Ammon's horn (tissue), 1 donor: ENCODE measurements at places on chromosomes 7 and 10.

DNA sequence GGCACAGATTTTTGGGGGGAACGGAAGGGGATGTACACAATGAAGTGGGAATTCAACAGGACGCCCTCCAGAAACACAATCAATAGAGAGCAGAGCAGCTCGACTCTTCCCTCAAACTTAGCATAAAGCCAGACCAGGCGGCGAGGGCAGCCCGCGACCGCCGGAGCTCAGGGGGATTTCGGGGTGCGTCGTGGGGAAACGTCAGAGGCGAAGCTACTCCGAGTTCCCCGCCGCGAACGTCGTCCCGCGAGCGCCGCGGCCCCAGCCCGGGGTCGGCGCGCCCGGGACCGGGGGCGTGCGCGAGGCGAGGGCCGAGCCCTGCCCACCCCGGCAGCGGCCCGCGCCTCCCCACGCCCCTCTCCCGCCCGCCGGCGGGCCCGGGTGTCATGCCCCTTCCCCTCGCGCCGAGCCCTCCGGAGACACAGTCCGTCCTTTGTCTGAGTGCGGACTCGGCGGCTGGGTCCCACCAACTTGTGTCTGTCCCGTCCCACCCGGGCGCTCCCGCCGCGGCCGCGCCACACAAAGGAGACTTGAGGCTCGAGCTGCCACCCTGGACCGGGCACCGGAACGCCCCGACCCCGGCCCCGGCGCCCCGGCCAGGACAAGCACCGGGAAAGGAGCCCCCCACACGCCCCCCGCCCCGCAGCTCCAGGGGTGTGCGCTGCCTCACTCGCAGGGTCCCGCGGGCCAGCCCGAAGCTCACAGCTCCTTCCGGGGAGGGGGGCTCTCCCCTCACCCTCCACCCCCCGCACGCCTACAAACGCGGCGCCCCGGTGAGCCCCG is 634 bp downstream of the EZH2 start:
- DNase-seq, result peak; percentile 16

DNA sequence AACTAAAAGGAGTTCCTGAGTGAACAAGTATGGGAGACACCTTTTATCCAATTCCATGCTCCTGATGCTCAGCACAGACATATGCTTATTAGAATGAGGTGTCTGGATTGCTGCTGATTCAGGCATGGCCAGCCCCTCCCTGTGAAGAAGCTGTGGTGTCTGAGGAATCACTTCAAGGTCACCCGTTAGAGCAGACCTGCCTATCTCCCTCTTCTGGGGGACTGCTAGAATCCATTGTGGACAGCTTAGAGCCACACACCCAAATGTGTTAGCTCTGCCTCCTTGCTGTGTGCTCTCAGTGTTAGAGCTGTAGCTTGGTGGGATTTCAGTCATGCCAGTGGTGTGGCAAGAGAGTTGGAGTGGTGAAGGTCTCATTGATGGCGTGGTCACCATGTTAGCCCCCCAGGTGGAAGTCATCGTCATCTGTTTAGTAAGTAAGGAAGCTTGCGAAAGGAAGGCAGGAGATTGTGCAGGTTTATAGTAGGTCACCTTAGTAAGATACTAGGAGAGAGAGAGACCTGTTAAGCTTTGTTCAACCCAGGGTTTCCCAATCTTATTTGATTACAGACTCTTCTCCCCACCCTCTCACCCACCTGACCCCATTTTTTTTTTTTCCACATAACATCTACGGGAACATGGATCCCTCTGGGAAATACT is 12.8 kb downstream of the PRXL2A start:
- DNase-seq, result no peak

GRCh38 chr10:113124724-113125123 is 174.7 kb downstream of the TCF7L2 start:
- DNase-seq, result no peak

GRCh38 chr10:75395066-75395931 is 6.3 kb downstream of the ZNF503 start:
- no peak for DNase-seq

DNA sequence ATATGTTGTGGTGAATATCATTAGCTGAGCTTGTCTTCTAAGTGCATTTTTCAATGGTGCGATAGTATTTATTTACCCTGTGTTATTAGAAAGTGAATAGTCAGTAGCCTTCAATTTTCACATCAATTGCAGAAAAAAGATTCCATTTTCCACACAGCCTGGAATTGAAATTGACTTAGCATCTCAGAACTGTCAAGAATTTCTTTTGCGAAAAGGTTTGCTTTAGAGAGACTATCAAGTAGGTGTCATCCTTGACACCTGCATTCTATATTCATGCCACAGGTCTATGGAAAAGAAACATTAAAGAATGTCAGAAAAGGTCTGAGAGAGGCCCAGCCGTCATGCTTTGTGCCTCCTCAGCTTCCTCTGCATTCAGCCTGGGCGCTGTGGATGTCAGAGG is 504.9 kb downstream of the PARD3 start:
- DNase-seq, result no peak

DNA sequence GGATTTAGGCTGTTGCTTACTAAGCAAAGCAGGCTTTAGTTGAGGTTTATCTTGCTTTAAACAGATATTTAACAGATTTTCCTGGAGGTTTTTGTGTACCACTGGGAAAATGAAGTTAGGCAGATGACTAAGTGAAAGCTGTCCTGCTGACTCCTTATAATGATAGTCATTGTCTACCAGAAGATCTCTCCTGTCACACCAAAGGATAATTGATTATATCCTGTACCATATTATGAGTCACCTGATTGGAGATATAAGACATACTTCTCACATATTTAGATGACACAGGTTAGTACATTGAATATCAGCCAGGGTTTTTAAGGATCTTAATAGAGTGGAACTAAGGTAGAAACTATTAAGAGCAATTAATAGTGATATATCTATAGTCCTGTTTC is 68.4 kb downstream of the PTEN start:
- DNase-seq, result no peak

GRCh38 chr7:26949319-26949718 is 84.9 kb upstream of the SKAP2 start:
- no peak for DNase-seq

DNA sequence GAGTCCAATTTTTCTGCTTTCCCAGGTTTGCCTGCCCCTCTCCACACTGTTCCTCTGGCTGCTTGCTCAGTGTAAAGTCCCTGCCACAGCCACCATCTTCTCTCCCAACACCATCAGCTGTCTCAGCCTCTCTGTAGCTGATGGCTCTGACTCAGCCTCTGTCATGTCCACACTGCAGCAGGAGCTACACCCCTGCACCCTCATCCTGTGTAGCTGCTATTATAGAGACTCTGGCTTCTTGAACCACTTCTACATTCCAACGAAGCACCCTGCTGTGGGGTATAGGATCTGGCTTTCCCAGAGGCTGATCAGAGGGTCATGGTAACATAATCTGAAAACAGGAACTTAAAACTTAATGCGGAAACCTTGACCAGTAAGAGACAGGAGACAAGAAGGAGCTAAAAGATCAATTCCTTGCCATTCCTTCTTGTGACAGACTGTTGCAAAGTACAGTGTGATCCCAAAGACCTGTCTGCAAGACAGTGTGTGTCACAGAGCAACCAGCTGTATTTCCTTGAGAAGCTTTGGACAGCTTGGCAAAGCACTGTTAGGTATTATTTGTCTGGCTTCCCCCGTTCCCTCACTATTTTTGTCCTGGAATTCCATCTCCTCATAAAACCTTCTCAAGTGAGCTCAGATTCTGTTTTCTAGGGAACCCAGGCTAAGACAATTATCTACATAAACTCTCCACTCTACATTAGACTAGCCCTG is 42.3 kb downstream of the NRCAM start:
- no peak for DNase-seq

- no peak for DNase-seq
Observed at GRCh38 chr10:20986049-20986448, 88.9 kb upstream of the NEBL start.

DNA sequence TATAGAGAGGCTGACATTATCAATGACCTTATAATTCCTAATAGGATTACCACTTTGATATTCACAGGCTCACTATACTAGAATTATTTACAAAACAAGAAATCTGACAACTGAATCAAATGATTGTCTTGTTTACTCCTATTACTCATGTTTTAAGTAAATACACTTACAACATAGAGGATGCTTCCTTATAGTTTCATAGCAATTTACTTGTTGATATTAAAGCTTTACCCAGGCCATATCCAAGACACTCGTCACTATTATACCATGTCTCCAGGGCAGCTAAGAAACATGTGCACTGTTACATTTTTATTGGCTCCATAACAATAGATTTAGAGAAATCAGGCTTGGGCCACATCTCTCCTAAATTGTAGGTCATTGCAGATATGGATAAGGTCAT is 276.9 kb downstream of the HGF start:
- DNase-seq, result no peak

- no peak for DNase-seq
Observed at GRCh38 chr10:14761372-14761771, 13.3 kb downstream of the FAM107B start.

DNA sequence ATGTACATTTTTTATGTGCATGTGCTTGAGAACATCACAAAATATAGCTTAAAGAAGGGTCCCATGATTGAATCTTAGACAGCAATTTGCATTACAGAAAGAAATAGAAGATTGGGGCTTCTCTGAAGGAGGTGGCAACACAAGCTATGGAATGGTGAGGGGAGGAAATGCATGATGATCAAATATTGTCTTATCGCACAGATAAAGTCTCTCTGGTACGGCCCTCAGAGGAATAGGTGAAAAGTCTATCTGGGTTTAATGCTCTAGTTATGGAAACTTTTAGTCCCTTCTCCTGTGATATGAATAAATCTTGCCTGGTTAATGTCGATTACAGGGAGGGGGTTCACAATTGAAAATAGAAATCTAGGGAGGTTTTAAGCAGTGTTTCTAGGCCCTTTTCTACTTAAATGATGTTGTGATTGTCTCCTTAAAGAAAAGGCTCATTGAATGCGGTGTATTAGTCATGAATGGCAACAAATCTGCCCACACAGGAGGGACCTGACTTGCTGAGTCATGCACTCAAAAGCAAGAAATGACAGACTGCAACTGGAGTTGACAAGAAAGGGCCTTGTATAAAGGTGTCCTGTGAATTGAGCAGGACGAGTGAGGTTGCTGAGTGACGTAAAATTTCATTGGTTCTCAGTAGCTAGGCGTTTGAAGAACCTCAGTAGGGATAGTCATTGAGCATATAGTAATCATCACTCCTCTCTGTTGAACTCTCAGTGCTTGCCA is 133.4 kb upstream of the CSTF2T start:
- peak; percentile 39 for DNase-seq

DNA sequence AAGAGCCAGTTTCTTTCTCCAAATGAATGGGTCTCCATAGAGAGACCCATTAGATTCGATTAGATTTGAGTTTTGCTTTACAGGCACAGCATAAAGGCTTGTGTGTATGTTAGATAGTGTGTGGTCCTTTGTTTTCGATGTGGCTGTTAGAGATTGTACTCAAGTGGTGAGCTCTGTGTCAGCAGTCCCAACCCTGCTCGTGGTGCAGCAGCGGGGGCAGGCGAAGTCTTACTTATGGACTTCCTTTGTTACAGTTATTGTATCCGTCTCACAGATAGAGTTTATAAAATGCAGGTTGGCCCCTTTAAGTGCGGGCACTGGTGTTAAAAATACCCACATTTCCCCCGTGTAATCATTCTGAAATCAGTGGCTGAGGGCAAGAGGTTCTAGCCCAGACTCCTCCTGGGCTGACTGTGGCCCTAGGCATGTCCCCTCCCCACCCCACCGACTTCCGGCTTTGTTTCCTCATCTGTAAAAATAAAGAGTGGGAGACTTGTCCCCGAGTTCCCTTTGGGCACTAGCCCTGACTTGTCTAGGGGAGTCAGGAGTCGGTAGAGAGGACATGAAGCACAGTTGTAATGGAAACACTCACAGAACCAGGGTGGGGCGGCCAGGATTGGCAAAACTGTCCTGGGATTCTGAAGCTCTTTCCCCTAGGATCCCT is 28.6 kb downstream of the MTURN start:
- DNase-seq, result peak; percentile 83

GRCh38 chr10:132130286-132131265 is 56.2 kb upstream of the DPYSL4 start:
- DNase-seq, result no peak

- DNase-seq, result peak; percentile 76
Observed at GRCh38 chr7:69078997-69079769, 519.1 kb upstream of the AUTS2 start.

- no peak for DNase-seq
Observed at GRCh38 chr7:81691199-81691821, 78.5 kb downstream of the HGF start.

GRCh38 chr7:140888087-140888486 is 36.6 kb downstream of the BRAF start:
- DNase-seq, result no peak

DNA sequence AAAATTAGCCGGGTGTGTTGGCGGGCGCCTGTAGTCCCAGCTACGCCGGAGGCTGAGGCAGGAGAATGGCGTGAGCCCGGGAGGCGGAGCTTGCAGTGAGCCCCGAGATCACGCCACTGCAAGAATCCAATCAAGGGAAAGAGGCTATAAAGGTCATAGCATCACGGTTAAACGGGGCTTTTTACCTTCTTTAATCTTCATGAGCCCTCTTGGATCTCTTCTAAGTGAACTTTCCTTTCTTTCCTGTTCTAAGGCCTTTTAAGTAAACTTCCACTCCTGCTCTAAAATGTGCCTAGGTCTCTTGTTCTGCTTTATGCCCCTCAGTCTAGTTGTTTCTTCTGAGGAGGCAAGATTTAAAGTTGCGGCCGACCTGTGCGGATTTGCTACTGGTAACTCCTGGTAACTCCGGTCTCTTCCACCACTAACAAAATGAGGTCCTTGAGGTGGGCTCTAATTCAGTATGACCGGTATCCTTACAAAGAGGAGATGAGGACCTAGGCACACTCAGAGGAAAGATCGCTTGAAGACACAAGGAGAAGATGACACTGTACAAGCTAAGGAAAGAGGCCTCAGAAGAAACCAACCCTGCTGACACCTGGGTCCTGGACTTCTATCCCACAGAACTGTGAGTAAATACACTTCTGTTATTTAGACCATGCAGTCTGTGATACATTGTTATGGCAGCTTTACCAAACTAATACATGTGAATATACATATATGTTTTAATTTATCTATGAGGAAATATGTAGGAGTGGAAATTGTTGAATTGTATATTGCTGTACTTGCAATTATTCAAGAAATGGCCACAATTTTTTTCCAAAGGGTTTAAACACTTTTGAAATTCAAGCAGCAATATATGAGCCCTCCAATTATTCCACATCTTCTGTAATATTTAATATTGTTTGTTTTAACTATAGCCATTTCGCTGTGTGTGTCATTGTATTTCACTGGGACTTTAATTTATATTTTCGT is 331.5 kb upstream of the CNTNAP2 start:
- no peak for DNase-seq
